Endothelial cell (in vitro differentiated cells): ENCODE measurements at places on chromosomes 7 and 10.

- peaks cover 5% of the 10 kb centered on the region for H3K36me3 ChIP-seq
- peaks cover 16% of the 10 kb centered on the region for H3K4me1 ChIP-seq
- H3K27me3 ChIP-seq = peaks cover 6% of the 10 kb centered on the region
- no peak overlapping the region for H3K4me3 ChIP-seq
- no peak for DNase-seq
Measured at GRCh38 chr10:123966896-123967231, 75.3 kb upstream of the CPXM2 start.

GRCh38 chr7:23264916-23265458, 18.4 kb downstream of the GPNMB start:
- H3K4me3 ChIP-seq = no peak overlapping the region
- DNase-seq = no peak
- H3K27ac ChIP-seq = no peak overlapping the region
- no peaks in the 10 kb centered on the region for H3K36me3 ChIP-seq
- no peaks in the 10 kb centered on the region for H3K4me1 ChIP-seq

GRCh38 chr10:79078367-79079053, 9.7 kb downstream of the ZMIZ1 start:
- H3K27me3 ChIP-seq = peaks cover 5% of the 10 kb centered on the region
- H3K4me3 ChIP-seq = no peak overlapping the region
- no peak for DNase-seq
- H3K36me3 ChIP-seq = no peaks in the 10 kb centered on the region
- peaks cover 31% of the 10 kb centered on the region for H3K4me1 ChIP-seq
- no peak overlapping the region for H3K27ac ChIP-seq

DNA sequence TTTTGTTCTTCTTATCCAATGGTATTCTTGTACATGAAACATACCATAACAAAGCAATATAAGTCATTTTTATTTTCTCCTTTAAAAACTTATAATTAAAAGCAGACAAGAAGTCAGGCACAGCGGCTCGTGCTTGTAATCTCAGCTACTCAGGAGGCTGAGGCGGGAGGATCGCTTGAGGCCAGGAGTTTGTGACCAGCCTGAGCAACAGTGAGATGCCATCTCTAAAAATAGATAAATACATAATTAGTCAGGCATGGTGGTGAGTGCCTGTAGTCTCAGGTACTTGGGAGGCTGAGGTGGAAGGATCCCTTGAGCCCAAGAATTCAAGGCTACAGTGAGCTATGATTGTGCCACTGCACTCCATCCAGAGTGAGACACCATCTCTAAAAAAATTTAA, 195.1 kb upstream of the FZD1 start:
- no peak for DNase-seq
- peaks cover 4% of the 10 kb centered on the region for H3K4me1 ChIP-seq
- H3K27ac ChIP-seq = no peak overlapping the region
- peaks cover 2% of the 10 kb centered on the region for H3K27me3 ChIP-seq

DNA sequence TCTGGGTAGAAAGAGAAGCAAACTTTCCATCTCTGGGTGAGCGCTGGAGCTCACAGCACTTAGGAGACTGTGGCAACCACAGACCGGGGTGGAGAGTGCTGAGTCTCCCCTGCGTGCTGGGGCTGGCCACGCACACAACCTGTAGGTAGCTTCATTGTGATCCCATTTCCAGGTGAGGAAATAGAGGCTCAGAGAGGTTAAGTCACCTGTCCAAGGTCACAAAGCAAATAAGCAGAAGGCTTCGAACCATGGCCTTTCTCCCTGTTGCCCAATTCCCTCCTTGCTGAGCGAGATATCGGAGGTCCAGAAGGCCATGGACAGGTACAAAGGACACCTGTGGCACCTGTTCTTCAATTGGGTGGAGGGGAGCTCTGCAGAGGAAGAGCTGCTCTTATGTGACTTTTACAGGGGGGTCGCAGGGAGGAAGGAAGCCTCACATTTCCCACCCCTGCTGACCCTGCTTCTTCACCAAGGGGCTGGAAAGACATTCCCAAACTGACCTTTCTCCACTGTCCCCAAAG, 39.4 kb downstream of the ZCCHC24 start:
- peaks cover 26% of the 10 kb centered on the region for H3K27me3 ChIP-seq
- H3K4me3 ChIP-seq = peak overlapping the region; percentile 44
- H3K4me1 ChIP-seq = peaks cover 84% of the 10 kb centered on the region
- DNase-seq = no peak
- peak overlapping the region; percentile 84 for H3K27ac ChIP-seq
- peaks cover 18% of the 10 kb centered on the region for H3K36me3 ChIP-seq
